ENCODE measurements at places on chromosomes 3 and 15. TPM values are rescaled to one million over a fixed set of nuclear protein-coding genes. Genes with fewer than 3 reads are reported as not detected.

GRCh38 chr3:45616158-45616557 lies 21.6 kb downstream of the LIMD1 start:
- no peak for DNase-seq

GRCh38 chr15:39770748-39771689 lies 11.6 kb downstream of the FSIP1 start:
- no peak for DNase-seq

DNA sequence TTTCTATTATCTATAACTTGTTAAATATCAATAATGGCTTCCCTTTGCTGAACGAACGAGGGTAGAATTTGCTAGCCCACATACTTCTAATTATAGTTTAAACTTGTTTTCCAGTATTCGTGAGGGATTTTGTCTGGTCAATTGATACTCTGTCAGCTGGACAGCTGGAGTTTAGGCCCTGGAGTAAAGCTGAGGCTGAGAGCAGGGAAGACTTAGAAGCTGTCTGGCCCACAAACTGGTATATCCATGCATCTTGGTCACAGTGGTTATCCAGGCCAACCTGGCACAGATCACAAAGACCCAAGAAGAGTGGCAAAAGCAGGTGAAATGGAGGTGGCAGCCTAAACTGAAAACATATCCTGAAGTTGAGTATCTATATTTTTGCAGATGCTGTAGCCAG lies 19.3 kb downstream of the ARHGAP31 start:
- no peak for DNase-seq

- DNase-seq = no peak
Observed at GRCh38 chr3:4888913-4889846, 90.1 kb upstream of the BHLHE40 start.

GRCh38 chr15:39194106-39194830 lies 386.6 kb upstream of the THBS1 start:
- no peak for DNase-seq

The EPHB3 gene
- 3.9 TPM for total RNA-seq

The TARS3 gene
- 34.9 TPM for total RNA-seq

The CIB2 gene
- 18.4 TPM for total RNA-seq

The LRRN1 gene
- 21.4 TPM for total RNA-seq

The NANOGP8 gene
- total RNA-seq = not detected
